ENCODE measurements at places on chromosomes 2 and 18.

DNA sequence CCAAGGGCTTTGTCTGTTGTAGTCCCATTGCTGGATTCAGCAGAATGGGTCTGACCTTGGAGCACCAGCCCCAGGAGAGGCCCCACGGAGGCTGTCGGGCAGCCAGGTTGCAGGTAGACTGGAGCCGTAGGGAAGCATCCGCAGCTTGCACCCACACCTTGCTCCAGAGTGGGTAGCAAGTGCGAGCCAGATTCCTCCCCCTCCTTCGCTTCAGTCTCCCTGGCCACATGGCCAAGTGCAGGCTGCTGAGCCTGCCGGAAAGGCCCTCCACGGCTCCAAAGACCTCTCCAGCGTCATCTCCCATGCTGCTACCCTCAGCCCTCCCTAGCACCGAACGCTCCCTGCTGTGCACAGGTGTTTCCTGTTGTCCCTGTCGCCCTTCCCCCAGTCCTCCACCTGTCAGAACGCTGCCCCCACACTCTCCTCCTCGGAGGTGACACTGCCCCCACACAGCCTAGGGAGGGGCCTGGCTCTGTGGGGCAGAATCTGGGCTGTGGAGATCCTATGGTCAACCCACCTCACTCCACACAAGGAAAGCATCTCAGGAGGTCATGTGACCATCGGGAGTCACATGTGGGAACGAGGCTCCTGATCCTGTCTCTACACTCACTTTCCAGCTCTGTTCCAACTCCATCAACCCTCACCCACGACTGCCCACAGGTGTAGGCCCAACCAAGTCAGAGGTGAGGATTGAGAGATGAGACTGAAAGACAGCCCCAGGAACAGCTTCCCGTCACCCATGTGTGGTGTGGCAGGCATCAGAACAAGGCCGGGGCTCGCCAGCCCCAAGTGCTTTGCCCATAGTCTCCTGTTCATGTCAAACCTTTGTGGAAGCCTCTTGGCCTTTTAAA is 8.3 kb downstream of the KCNF1 start:
- no peak for DNase-seq

DNA sequence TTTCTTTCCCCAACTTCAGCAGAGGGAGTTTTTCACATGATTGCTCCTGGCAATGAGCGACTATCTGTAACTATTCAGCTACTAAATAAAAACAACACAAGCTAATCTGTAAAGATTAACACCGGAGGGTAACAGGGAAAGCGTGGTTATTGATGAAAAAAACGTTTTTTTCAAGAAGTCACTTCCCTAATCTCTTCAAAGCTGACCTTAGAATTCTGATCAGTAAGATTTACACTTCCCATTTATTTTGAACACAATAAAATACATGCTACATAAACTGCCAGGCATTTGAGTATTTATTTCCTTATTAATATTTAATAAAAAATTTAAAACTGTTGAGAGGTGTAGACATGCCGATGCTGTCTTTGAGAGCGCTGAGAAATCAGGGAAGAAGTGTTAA is 207.4 kb upstream of the HDAC4 start:
- DNase-seq = no peak

- DNase-seq = no peak
Measured at GRCh38 chr18:10006311-10006893, 92.6 kb downstream of the VAPA start.

DNA sequence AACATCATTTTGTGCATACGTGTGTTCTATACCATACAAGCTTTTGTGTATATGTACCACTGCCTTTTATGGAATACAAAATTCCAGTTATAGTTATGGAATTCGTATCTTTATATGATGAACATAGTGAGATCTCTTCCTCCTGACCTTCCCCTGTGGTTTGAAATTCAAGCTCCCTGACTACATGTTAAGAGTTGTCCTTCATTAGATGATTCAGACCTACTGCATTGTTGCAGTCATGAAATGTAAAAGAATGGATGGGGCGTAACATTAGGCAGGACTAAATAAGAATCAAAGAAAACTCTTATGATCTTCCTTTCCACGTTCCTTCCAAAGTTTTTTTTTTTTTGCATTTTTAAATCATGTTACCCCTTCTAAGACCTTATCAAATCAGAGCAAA is 107.1 kb downstream of the UNC80 start:
- no peak for DNase-seq

DNA sequence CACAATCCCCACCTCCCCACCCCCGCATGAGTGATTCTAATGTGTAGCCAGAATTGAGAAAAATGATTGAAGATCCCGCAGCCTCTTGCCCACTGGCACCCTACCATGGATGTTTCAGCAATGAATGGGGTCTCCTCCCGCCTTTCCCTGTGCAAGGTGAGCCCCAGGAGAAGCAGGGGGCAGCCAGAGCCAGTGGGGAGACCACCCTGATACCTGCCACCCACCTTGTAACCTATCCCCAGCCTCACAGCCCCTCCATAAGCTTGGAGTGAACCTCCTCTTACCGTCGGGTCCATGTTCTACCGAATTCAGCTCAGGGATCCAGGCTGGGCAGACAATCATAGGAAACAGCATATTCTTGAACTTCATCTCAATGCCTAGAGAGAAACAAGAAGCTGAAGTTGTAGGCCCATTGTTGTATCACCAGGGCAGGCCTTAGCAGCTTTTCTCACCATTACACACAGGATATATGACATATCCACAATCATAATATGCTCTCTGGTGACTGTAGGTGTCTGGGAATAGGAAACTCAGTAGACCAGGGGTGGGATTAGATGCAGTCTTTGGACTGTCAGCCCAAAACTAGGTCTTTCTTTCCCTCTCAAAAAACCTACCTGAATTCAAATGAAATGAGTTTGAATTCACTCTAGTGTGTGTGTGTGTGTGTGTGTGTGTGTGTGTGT is 30.9 kb downstream of the XDH start:
- DNase-seq = no peak

Measured in activated T-helper 1 cell treated with anti-CD3 and anti-CD28 coated beads, Interleukin-2, amount 50 U/mL, for 16 hours (primary cell).